ENCODE measurements at places on chromosomes 6 and 20.

GRCh38 chr20:3239026-3239866 lies at the start of gene SLC4A11:
Gene SLC4A11, minus strand, starts transcription at chr20:3239190. Its CDS starts 53 bp downstream, at chr20:3239137.
- H3K4me3 ChIP-seq: peak within 1 kb of the TSS; percentile 72
- no peaks in the 10 kb centered on the region for H3K27me3 ChIP-seq
- H3K27ac ChIP-seq: no peak within 1 kb of the TSS

DNA sequence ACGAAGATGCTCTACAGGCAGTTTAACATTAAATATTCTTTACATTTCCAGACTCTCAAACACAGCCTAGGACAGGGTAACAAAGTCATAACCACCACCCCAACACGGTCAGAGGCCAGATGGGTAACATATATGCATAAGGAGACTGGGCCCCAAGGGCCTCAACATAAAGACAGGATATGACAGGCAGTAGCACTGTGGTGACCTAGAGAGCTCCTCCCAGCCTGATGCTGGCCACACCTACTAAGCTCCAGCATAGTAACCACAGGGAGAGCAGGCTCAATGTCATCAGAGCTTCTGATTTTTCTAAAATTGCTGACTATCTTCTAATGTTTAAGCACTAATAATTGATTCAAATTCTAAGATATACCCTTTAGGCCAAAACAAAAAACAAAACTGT lies 21.7 kb downstream of the SMLR1 start:
- DNase-seq: peak; percentile 51
- no peaks in the 10 kb centered on the region for H3K27me3 ChIP-seq
- peaks cover 20% of the 10 kb centered on the region for H3K4me1 ChIP-seq

- DNase-seq: peak; percentile 77
- H3K4me1 ChIP-seq: peaks cover 10% of the 10 kb centered on the region
- H3K36me3 ChIP-seq: no peaks in the 10 kb centered on the region
- H3K27me3 ChIP-seq: no peaks in the 10 kb centered on the region
Measured at GRCh38 chr20:54980103-54980960, 504.9 kb downstream of the DOK5 start.

DNA sequence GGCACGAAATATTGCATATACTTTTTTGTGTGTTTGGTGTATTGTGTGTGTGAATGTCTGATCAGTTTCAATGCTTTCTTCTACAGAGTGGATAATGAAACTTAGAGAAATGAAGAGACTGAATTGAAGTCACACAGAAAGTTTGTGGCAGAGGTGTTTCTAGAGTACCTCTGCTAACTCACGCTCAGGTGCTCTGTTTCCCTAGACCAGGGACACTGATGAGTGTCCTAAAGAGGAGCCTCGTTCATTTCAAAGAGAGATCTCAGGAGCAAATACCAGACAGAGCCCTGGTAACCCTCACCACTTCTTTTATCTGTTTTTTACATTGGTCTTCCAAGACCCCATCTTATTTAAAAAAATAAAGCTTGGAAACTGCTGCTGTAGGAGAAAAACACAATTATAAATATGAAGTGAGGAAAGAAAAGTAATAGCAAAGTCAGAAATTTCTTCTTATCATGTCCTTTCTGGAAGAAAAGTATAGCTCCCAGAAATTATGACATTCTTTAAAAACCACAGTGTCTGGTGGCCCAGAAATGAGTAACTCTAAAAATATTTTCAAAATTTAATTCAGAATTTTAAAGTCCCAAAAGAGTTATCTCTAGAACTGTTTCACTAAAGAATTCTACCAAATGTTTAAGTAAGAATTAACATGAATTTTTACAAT lies 720.6 kb downstream of the RFPL4B start:
- DNase-seq: no peak
- no peak overlapping the region for H3K4me3 ChIP-seq
- H3K4me1 ChIP-seq: no peaks in the 10 kb centered on the region
- H3K27me3 ChIP-seq: no peaks in the 10 kb centered on the region

DNA sequence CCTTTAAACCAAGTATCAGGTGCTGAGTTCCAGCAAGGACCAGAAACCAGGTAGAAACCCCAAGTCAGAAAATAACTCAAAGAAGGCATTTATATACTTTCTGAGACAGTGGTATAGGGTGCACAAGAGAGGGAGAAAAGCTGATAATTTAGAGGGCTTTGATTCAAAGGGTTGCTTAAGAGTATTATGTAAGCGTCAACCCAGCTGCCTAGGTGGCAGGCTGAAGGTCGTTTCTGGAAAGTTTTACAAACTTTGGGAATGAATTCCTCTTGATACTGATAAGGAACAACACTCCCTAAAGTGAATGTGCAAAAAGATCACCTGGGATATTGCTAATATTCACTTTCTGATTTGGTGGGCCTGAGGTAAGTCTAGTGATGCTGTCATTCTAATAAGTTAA lies 800.7 kb downstream of the MAFB start:
- H3K4me3 ChIP-seq: no peak overlapping the region
- DNase-seq: no peak
- H3K27me3 ChIP-seq: no peaks in the 10 kb centered on the region

DNA sequence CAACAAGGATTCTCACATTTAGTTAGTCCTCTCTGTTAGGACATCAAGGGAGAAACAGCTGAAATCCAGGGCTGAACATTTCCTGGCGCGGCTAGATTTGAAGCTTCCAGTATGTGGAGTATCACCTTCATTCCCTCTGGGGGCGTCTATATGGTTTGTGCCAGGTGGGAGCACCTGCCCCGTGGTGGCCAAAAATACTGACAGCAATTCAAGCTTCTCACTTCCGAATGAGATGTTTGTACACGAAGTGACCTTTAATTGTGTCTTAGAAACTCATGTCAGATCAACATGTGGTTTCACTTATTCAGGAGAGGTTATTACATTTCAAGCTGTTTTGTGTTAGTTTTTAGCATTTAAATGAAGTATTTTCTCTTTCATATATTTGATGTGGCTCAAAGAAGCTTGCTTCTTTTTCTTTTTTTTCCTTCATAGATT lies 67.3 kb upstream of the ZNF217 start:
- no peaks in the 10 kb centered on the region for H3K27me3 ChIP-seq
- no peak overlapping the region for H3K27ac ChIP-seq
- no peak for DNase-seq
- no peaks in the 10 kb centered on the region for H3K36me3 ChIP-seq

GRCh38 chr6:20033697-20034407 lies 178.4 kb downstream of the MBOAT1 start:
- no peak for DNase-seq
- H3K27ac ChIP-seq: no peak overlapping the region
- no peak overlapping the region for H3K4me3 ChIP-seq
- no peaks in the 10 kb centered on the region for H3K27me3 ChIP-seq
- H3K36me3 ChIP-seq: no peaks in the 10 kb centered on the region
- H3K4me1 ChIP-seq: no peaks in the 10 kb centered on the region

DNA sequence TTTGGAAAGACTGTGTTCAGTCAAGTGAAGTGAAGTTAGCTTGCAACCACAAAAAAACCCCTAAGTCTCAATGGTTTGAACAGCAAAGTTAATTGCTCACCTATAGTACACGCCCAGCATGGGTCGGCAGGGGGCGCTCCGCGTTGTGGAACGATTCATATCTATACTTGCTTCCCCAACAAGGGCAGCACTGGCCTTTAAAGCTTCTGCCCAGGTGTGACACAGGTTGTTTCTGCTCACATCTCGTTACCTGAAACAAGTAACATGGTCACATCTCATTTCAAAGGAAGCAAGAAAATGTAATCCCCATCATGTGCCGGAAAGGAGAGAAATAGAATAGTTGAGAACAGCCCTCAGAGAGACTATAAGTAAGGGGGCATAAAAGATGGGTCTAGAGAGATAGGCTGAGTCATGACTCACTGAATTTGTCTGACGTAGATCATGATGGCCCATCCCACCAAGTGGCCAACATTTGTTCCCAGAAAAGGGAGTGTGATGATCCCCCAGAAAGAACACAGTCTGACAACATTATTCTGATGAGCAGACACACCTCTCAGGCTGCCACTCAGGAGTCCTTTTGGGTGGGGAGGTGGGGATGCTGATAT lies 29.0 kb downstream of the HNF4A start:
- H3K27me3 ChIP-seq: no peaks in the 10 kb centered on the region
- no peaks in the 10 kb centered on the region for H3K4me1 ChIP-seq
- no peaks in the 10 kb centered on the region for H3K36me3 ChIP-seq
- H3K27ac ChIP-seq: no peak overlapping the region

DNA sequence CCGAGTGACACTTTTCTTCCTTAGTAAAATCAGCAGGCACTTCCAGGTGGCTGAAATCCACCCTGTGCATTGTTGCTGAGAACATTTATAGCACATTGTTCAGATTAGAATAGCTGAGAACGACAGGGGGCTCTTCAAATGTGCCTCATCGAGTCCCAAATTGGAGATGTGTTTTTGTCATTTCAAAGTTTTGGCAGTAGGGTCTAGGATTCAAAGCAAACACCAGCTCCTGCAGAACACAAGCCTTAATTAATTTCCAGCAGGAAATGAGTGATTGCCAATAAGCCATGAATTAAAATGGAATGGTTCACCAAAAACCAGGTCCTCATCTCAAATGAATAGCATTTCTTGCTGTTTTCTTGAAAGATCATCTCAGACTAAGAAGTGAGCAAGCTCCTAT lies 171.6 kb downstream of the PLCB1 start:
- H3K4me1 ChIP-seq: no peaks in the 10 kb centered on the region
- no peak overlapping the region for H3K4me3 ChIP-seq
- H3K36me3 ChIP-seq: no peaks in the 10 kb centered on the region
- H3K27ac ChIP-seq: no peak overlapping the region
- no peak for DNase-seq
- H3K27me3 ChIP-seq: no peaks in the 10 kb centered on the region

- no peak overlapping the region for H3K27ac ChIP-seq
- H3K4me3 ChIP-seq: no peak overlapping the region
- no peaks in the 10 kb centered on the region for H3K36me3 ChIP-seq
Measured at GRCh38 chr6:142377497-142377848, 75.7 kb downstream of the ADGRG6 start.

GRCh38 chr6:140540743-140541142 lies 1166.3 kb upstream of the CITED2 start:
- DNase-seq: no peak
- no peaks in the 10 kb centered on the region for H3K36me3 ChIP-seq
- peaks cover 3% of the 10 kb centered on the region for H3K4me1 ChIP-seq
- no peak overlapping the region for H3K27ac ChIP-seq

- no peaks in the 10 kb centered on the region for H3K27me3 ChIP-seq
- no peaks in the 10 kb centered on the region for H3K4me1 ChIP-seq
- no peak within 1 kb of the TSS for H3K27ac ChIP-seq
Measured at GRCh38 chr20:45254383-45255262, at the start of gene SLPI. Gene SLPI, minus strand, starts transcription at chr20:45254564. Its CDS starts 21 bp downstream, at chr20:45254543.

GRCh38 chr6:13454286-13455221 lies 32.8 kb downstream of the GFOD1 start:
- DNase-seq: no peak
- peaks cover 12% of the 10 kb centered on the region for H3K36me3 ChIP-seq
- 0 out of 2 replicates have a peak overlapping the region, but pooled peaks have one; percentile 35 for H3K27ac ChIP-seq
- peaks cover 40% of the 10 kb centered on the region for H3K4me1 ChIP-seq
- no peaks in the 10 kb centered on the region for H3K27me3 ChIP-seq

GRCh38 chr6:128417698-128418097 lies 102.7 kb downstream of the PTPRK start:
- no peak overlapping the region for H3K27ac ChIP-seq
- no peak for DNase-seq
- no peaks in the 10 kb centered on the region for H3K36me3 ChIP-seq
- H3K4me3 ChIP-seq: no peak overlapping the region
